ENCODE measurements at places on chromosomes 4 and X.

GRCh38 chr4:179415847-179416223, 1973.6 kb upstream of the AGA start:
- no peak for DNase-seq

DNA sequence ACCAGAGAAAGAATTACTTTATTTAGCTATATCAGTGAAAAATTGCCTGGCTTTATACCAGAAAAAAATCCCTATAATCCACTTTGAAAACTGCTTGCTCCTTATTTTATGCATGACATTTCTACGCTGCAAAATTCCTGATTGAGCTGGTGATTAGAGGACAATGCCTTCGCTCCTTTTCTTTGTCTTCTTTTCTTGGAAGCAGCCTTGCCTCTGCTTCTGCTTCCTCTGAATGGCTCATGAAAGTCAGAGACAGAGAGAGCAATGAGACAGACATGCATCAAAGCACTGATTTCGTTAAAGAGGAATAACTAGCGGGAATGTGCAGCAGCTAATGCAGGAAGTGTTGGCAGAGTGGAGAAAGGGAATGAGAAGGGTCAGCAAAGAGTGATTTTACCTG, 294.3 kb upstream of the IGFBP7 start:
- DNase-seq = no peak

DNA sequence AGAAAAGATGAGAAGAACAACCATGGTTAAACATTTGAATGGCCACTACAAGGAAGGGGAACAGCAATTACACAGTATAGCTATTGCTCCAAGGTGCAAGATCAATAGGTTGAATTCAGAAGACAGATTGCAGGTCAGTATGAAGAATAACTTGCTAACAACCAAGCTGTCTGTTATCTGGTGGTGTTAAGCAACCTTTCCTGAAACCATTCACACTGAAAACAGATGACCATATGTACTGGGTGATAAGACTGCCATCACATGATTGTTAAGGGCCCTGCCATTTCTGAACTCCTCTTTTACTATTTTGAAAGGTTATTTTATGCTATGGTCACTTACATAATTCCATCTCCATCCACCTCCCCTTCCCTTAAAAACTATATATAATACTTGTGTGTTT, 6.8 kb downstream of the GABRA3 start:
- no peak for DNase-seq

GRCh38 chrX:15475021-15475420, 18.1 kb downstream of the PIR start:
- DNase-seq = no peak

DNA sequence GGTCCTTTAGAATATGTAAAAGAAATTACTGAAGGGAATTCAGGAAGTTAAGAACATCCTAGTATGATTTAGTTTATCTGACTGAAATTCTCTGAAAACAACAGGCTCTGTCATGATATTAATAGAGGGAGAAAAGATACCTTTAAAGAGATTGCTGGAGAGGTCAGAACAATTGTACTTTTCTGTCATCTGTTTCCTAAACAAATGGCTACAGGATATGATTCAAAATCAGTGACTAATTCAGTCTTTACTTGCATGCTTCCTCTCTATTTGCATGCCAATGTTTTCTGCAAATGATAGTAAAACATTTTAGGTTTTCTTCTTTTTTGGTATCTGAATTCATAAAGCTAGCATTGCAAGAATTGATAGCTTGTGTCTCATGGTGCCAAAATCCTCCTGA, 616.7 kb upstream of the PCDH7 start:
- no peak for DNase-seq

DNA sequence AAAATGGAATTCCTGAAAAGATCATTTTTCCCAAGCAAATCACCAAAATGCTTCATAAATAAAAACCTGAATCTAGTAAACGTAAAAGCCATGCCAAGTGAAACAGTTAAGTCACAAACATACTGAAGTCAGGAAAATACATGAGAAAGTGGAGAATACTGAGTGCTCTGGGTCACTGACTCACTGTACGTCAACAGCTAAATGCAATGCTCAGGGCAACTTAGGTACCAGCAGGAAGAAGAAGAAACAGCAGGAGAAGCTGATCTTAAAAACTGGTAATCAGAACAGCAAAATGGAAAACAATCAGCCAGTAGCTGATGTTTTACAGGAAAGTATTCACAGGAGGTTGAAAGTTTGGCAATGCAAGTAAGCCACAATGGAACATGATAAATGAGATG, 252.6 kb upstream of the ETNPPL start:
- DNase-seq = no peak

- DNase-seq = no peak
Measured at GRCh38 chrX:136450050-136450830, 37.5 kb upstream of the BRS3 start.

- no peak for DNase-seq
Measured at GRCh38 chr4:17740702-17741101, 40.7 kb downstream of the FAM184B start.

GRCh38 chr4:101230801-101231426, 116.4 kb downstream of the PPP3CA start:
- DNase-seq = no peak

- no peak for DNase-seq
Measured at GRCh38 chrX:55342533-55343501, 78.1 kb upstream of the PAGE3 start.

- no peak for DNase-seq
Measured at GRCh38 chrX:154529206-154529612, 13.2 kb upstream of the FAM3A start.

DNA sequence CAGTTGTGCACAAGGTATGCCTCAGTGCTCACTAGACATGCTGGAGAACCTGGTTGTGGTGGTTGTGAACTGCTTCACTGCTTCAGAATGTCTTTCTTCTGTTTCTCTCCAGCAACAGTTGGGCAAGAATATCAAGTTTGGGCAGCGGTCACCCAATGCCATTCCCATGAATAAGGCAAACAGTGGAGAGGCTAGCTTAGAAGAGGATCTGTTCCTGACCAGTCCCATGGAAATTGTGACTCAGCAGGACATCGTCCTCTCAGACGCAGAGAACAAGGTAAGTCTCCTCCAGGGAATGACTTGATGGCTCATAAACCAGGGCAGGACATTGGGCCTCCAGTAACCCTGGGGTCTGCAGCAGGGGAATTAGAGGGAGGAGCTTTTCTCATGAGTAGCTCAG, 79.9 kb downstream of the AASDH start:
- no peak for DNase-seq

DNA sequence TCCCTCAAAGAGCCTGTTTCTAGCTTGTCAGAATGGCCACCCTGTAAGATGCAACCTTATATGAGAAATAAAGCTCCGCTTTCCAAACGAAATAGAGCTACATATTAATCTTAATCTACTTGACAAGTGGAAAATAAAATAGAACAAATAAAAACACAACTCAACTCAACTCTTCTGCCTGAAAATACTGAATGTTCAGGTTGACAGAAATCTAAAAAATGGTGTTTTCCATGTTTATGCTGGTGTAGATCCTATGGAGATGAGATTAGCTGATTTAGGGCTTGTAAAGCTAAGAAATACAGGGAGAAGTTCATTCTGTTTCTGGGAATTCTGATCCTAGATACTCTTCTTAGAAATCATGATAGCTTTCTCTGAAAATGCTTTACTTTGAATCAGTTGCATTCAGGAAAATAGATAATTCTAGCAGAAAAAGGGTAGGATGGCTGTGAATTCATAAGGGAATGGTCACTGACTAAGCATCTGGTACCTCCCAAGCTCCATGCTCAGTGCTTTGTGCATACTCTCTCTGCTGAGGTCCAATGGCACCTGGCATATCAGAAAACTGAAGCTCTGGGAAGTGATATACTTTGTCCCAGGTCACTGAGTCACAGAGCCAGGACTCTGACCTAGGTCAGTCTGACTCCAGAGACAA, 89.2 kb upstream of the EXOC1L start:
- DNase-seq = no peak

- DNase-seq = no peak
Measured at GRCh38 chr4:10182446-10183424, 66.1 kb upstream of the WDR1 start.

- no peak for DNase-seq
Measured at GRCh38 chrX:40952855-40953254, 132.4 kb upstream of the USP9X start.

DNA sequence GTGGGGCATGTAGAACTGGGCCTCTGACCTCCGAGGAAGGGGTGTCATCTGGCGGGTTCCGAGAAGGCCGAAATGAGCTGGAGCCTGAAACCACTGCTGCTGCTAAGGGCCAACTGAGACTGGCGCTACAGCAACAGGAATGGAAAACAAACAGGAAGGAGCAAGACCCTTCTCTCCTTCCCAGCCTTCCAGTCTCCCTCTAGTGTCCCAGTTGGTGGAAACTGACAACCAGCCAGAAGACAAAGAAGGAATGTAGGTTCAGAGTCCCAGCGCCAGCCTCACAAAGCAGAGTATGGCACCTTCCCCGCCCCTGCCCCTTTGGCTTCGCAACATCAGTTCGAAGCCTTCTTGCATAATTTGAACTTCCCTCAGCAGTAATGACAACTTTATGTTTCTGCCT, 24.4 kb upstream of the PDZD4 start:
- DNase-seq = no peak

DNA sequence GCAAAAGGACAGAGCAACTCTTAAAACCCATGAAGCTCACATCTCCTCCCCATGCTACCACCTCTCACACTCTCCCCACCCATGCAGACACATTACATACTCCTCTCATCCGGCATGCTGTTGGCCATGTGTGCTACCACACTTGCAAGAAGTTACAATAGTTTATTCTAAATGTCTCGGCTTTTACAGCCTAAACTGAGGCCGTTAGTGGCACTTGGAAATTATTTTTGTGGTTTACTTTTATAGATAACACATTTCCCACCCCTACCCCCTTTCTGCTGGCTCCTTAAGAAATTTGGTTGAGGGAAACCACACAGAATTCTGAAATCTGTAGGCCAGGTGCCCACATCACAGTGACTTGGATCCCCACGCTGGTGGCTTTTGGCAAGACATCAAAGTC, 141.1 kb upstream of the HHIP start:
- DNase-seq = no peak

DNA sequence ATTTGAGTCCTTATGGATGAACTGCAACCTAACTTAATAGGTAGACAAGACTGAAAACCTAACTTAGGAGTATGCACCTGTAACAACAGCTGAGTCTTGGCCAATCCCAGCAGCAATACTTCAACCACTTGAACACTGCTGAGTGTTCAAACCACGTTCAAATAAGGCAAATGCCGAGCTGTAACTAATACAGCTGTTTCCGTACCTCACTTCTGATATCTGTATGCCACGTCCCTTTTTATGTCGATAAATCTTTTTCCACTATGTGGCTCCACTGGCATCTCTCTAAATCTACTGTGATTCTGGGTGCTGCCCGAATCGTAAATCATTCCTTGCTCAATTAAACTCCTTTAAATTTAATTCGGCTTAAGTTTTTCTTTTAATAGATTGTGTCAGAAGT, 459.7 kb downstream of the INPP4B start:
- no peak for DNase-seq
